HT1080 (cell line): ENCODE measurements at places on chromosomes 12 and 14.
A peak's percentile ranks its signal among the peaks of the same experiment; 100 is the strongest.

- no peak for DNase-seq
These were observed 13.1 kb upstream of the TNS2 start for GRCh38 chr12:53036802-53037201.

DNA sequence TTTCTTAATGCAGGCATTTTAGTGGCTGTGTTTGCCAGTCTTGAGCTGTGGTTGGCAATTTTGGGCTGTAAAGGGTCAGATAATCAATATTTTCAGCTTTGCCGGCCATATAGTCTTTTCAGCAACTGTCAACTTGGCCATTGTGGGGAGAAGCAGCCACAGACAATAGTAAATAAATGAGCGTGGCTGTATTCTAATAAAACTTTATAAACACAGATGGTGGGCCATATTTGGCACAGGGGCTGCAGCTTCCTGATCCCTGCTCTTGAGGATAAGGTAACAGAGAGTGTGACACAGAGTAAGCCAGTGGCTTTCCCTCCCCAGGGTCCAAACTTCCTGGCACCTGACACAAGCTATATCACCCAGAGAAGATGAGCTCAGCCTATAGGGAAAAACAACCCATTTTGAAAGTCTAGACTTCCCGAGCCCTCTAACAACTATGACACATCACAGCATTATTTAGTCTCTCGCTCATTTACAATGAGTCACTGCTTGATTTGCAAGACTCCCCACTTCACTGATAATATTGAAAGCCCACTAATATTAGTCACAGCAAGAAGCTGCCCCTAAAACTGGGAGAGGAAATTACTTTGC is 163.1 kb upstream of the TMPO start:
- DNase-seq = peak; percentile 96

DNA sequence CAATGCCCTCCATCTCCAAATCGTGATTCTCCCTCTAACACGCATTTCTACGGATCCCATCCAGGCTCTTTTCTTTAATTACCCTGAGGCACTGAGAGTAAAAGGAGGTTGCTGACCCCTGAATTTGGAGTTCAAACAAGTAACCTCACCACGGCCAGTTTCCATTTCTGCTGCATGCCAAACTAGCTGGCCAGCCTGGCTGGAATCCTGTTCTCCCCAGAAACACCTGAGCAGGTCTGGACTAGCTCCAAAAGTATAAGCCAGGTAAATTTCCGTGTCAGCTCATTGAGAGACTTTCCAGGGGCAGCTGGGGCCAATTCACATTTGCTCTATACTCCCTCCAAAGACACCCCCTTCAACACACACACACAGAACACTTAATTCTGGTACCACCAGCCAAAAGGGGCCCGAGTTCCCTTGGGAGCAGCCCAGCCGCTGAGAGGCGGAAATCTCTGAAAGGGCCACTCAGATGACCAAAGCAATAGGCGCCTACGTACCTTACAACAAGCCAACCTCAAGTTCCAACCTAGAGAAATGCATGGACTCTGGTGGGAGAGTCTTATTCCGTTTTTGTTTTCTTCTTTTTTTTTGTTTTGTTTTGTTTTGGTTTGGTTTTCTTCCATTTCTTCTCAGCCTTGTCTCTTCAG is 131.4 kb downstream of the NDUFA12 start:
- DNase-seq = no peak

DNA sequence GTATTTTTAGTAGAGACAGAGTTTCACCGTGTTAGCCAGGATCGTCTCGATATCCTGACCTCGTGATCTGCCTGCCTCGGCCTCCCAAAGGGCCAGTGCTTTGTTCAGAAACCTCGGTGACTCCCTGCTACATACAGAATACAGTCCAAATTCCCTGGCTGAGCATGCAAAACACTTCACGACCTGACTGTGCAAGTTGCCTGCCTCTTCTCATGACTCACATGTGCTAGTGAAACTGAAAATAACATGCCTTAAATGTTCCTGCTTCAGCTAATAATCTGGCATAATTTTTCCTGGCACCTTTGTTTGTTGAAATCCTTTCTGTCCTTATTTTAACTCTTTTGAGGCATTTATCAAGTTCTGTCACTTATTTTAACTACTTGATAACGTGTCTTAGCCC is 8.2 kb downstream of the DMAC2L start:
- no peak for DNase-seq

DNA sequence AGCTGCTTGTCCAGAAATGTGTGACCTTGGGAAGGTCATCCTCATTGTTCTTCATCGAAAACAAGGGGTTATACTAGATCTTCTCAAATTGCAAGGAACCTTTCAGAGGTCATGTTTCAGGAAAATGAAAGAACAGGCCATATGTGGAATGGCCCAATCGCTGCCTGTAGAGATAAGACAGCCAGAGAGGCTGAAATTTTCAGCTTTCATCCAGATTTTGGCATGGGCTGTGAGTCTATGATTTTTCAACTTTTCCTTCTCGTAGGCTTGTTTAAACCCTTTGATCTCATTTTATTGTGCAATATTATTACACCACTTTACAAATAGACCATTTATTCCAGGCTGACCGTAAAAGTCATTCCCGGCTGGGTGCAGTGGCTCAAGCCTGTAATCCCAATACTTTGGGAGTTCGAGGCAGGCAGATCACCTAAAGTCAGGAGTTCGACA is 17.1 kb upstream of the ATXN2 start:
- DNase-seq = no peak

DNA sequence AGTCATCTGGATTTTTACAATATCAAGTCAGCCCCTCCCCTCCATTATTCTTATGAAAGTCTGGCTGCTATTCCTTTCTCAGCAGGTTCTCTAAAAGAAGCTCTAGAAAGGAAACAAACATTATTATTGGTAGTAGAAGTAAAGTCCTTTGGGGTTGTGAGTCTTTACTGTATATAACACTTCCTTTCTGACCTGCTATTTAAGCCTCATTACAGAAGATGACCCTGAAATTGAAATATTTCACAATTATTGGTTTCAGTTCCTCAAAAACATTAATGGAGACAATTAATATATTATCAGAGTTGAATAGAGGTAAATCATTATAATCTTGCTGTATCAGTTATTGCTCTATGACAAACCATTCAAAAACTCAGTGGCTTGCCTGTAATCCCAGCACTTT is 19.3 kb downstream of the PLEKHA5 start:
- DNase-seq = no peak

DNA sequence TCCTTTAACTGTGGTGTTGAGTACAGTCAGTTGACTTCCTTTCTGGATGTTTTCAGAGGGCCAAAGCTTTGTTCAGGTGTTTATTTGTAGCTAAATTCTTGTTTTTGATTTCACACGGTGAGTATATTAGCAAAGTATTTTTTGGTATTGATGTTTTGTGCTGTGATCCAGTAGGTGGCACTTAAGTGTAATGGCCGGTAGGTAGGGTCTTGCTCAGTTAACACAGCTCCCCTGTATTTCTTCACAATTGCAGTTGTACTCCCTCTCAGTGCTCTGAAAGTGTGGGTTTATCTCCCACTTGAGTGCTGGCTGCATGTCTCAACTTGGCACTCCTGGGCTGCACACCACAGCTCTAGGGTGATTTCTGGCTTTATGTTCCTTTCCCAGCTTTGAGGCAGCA is 339.5 kb downstream of the AEBP2 start:
- DNase-seq = no peak

DNA sequence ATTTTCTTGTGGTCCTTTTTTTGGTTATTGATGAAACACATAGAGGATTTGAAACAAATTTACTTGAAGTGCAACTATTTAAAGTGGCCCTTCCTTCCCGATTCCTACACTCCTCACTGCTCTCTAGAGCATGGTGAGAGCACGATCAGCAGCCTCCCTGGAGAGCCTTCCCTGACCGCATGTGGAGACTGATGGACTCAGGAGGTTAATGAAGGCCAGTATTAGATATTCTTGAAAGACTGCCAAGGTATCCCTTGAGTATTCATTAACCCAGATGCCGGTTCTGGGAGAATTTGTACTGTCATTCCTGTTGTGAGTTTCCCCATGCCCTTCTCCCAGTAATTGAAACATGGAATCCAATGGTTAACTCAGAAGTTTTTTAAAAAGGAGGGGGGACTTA is 102.8 kb upstream of the FGD4 start:
- no peak for DNase-seq

GRCh38 chr14:23113431-23114119 is 5.5 kb downstream of the CEBPE start:
- no peak for DNase-seq

DNA sequence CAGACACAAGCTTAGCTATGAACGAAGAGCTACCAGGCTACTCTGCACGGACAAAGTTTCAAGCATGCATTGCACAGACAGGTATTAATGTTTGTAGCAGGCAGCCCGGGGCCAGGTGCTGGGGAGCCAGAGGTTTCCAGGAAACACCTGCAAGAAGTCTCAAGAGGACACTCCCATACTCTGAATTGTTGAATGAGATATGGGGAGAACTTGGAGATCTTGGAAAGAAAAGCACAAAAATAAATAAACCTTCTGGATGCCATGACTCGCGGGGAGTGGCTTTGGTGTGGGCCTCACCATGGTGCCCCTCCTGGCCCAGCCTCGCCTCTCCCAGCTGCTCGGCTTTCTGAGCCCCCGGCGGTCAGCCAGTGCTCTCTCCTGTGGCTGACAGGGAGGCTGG is 186.8 kb downstream of the TTC7B start:
- no peak for DNase-seq

GRCh38 chr12:56420411-56420810 is 28.8 kb downstream of the TIMELESS start:
- DNase-seq = no peak

DNA sequence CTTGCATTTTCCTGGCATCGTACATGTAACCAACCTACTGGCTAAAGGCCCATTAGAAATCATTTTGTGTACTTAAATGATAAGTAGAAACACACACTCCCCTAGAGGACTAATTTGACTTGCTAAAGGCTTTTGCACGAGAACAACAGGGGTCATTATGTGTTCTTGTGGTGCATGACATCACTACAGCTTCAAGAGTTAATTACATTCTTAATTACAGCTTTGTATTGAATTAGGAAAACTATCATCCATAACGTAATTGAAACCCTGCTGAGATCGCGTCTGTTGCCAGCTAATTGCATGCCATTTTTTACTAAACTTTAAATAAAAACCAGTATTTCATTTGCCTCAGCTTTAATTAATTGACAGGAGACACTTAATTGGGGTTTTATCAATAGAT is 51.4 kb downstream of the TMEM132C start:
- DNase-seq = no peak

DNA sequence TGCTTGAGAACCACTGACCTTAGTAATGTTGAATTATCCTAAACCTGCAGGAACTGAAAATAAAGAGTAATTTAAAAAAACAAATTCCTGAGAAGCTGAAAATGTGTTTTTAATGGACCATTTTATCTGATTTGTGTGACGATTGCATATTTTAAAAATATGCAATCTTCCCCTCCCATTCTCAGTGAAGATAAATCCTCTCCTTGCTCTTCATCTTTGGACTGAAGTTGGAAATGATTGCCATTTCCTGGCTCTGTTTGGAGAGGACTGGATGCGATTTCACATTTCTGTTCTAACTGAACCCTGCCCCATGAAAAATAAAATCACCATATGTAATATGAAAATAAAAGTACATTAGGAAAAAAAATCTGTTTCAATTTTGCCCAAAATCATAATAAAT is 216.3 kb downstream of the SLC6A15 start:
- no peak for DNase-seq

DNA sequence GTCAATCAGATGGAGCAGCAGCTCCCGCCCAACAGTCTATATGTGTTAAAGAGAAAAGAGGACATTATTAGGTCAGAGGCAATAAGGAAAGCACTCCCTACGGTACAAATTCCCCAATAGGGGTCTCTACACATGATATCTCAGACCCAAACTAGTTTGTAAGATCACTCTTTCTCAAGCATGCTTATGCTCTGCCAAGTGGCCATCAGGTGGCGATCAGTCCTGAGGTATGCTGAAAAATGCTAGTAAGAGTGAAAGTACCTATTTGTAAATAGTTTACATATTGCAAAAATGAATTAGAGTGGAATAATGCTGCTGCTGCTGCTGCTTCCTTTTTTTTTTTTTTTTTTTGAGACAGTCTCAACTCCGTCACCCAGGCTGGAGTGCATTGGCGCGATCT is 61.0 kb downstream of the CPM start:
- DNase-seq = peak; percentile 11

DNA sequence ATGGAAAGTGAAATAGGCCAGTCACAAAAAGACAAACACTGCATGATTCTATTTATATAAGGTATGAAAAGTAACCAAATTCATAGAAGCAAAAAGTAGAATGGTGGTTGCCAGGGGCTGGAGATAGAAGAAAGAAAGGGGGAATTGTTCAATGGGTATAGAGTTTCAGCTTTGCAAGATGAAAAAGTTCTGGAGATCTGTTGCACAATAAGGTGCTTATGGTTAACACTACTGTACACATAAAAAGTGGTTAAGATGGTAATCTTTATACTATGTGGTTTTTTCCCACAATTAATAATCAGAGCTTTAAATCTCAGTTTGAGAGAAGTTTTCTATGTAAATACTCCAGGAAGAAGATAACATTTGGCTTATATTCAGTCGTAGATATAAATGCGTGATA is 73.4 kb downstream of the SLC38A4 start:
- peak; percentile 5 for DNase-seq

- no peak for DNase-seq
These were observed 100.3 kb downstream of the SETD3 start for GRCh38 chr14:99380402-99380801.

DNA sequence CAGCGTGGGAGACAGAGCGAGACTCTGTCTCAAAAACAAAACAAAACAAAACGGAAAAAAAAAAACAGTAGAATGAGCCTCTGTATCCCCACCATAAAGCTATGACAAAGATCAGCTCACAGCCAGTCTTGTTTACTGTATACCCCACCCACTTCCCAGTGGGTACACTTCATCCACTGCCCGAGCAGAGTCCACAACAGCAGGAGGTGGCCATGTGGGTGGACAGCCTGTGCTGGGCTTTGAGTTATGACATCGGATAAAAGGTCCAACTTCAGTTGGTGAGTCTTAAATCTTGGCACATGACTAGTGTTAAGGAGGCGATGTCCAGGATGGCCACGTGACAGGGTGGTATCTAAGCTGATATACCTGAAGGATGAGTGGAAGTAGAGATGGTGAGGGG is 34.8 kb upstream of the MAPKAPK5 start:
- no peak for DNase-seq

DNA sequence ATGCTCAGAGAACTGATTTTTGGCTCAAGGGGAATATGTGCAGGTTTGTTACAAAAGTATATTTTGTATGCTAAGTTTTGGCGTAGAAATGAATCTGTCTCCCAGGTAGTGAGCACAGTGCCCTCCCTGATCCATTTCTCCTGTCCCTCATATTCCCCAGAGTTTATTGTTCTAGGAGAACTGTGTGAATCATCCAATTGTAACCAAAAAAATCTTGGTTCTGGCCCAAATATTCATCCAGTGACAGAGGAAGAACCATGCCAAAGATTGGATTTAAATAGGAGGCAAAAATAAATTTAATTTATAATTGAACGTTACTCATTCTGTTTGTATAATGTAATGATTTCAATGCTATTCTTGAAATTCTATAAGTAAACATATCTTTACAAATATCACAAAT is 4.8 kb downstream of the CATSPERB start:
- no peak for DNase-seq

- no peak for DNase-seq
These were observed 312.3 kb upstream of the E2F7 start for GRCh38 chr12:77377622-77378021.

GRCh38 chr12:128684352-128684751 is 139.4 kb downstream of the SLC15A4 start:
- no peak for DNase-seq

GRCh38 chr12:43444940-43445564 is 107.0 kb downstream of the ADAMTS20 start:
- peak; percentile 24 for DNase-seq

GRCh38 chr12:89571491-89572195 is 45.8 kb upstream of the POC1B start:
- DNase-seq = peak; percentile 56

GRCh38 chr12:98185606-98186005 is 329.8 kb upstream of the TMPO start:
- peak; percentile 21 for DNase-seq
